ENCODE measurements at places on chromosomes 7 and 10. TPM values are rescaled to one million over a fixed set of nuclear protein-coding genes. Genes with fewer than 3 reads are reported as not detected.

GRCh38 chr7:90613088-90613498 is 17.0 kb downstream of the CDK14 start:
- DNase-seq, result peak; percentile 66
- peak overlapping the region; percentile 48 for H3K27ac ChIP-seq
- H3K4me3 ChIP-seq, result no peak overlapping the region
- H3K36me3 ChIP-seq, result no peaks in the 10 kb centered on the region
- peaks cover 14% of the 10 kb centered on the region for H3K4me1 ChIP-seq
- no peaks in the 10 kb centered on the region for H3K27me3 ChIP-seq

GRCh38 chr10:19998482-19998881 is 182.2 kb downstream of the PLXDC2 start:
- H3K4me1 ChIP-seq, result no peaks in the 10 kb centered on the region
- H3K27ac ChIP-seq, result no peak overlapping the region
- no peaks in the 10 kb centered on the region for H3K27me3 ChIP-seq
- no peaks in the 10 kb centered on the region for H3K36me3 ChIP-seq

- DNase-seq, result no peak
- no peaks in the 10 kb centered on the region for H3K4me1 ChIP-seq
- no peaks in the 10 kb centered on the region for H3K36me3 ChIP-seq
- no peaks in the 10 kb centered on the region for H3K27me3 ChIP-seq
Measured at GRCh38 chr10:88103576-88103975, 240.2 kb downstream of the PTEN start.

GRCh38 chr10:74039561-74040145 is 41.7 kb downstream of the VCL start:
- H3K27me3 ChIP-seq, result no peaks in the 10 kb centered on the region
- H3K4me1 ChIP-seq, result peaks cover 48% of the 10 kb centered on the region
- peak overlapping the region; percentile 76 for H3K27ac ChIP-seq

- peaks cover 4% of the 10 kb centered on the region for H3K27me3 ChIP-seq
- no peak for DNase-seq
- no peaks in the 10 kb centered on the region for H3K36me3 ChIP-seq
- no peak overlapping the region for H3K27ac ChIP-seq
- no peak overlapping the region for H3K4me3 ChIP-seq
Measured at GRCh38 chr10:79502561-79503309, 9.6 kb upstream of the EIF5AL1 start.

DNA sequence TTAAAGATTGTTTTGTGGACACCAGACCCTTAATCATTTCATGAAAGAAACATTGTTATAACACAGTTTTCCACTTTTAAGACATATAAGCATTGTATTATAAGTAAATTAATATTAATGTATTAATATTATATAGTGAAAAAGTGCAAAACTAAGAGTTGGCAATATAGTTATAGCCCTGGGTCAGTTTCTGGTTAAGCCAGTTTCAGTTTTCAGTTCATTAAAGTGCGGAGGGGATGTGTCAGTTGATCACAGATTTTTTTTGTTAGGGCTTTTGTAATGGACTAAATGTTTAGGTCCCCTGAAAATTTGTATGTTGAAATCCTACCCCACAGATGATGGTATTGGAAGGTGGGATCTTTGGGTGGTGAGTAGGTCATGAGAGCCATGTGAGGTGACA is 45.7 kb upstream of the GPR37 start:
- no peak overlapping the region for H3K27ac ChIP-seq
- H3K4me1 ChIP-seq, result no peaks in the 10 kb centered on the region
- peaks cover 4% of the 10 kb centered on the region for H3K27me3 ChIP-seq
- H3K4me3 ChIP-seq, result no peak overlapping the region
- H3K36me3 ChIP-seq, result no peaks in the 10 kb centered on the region

DNA sequence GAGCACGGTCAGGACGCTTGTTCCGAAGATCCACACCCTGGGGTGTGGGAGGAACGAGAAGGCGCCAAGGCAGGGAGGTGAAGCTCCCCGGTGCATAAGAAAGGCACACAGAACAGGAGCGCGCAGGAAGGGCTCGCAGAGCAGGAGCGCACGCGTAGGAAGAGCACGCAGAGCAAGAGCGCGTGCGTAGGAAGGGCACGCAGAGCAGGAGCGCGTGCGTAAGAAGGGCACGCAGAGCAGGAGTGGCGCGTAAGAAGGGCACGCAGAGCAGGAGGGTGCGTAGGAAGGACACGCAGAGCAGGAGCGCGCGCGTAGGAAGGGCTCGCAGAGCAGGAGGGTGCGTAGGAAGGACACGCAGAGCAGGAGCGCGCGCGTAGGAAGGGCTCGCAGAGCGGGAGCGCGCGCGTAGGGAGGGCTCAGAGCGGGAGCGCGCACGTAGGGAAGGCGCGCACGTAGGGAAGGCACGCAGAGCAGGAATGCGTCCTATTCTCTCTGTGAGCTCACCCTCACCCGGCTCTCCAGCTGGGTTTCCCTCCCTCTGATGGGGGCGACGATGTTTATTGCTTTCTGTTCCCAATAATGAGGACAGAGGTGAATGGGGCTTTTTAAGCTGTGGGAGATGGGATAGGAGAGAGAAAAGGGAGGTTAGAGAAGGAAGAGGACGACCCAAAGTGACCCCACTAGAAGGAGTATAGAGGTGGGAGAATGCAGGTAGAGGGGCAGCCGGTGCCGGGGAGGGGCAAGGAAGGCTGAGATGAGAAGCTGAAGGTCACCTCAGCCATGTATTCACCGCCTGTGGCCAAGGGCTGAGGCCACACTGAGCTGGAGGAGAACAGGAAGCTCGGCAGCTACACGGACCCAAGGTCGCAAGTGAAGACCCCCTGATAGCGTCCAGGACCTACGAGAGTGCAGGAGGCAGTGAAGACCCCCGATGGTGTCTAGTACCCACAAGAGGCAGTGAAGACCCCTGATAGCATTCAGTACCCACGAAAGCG is 423.2 kb downstream of the PTPRN2 start:
- H3K36me3 ChIP-seq, result no peaks in the 10 kb centered on the region
- H3K4me1 ChIP-seq, result no peaks in the 10 kb centered on the region
- DNase-seq, result no peak
- no peak overlapping the region for H3K4me3 ChIP-seq
- H3K27ac ChIP-seq, result no peak overlapping the region
- no peaks in the 10 kb centered on the region for H3K27me3 ChIP-seq

DNA sequence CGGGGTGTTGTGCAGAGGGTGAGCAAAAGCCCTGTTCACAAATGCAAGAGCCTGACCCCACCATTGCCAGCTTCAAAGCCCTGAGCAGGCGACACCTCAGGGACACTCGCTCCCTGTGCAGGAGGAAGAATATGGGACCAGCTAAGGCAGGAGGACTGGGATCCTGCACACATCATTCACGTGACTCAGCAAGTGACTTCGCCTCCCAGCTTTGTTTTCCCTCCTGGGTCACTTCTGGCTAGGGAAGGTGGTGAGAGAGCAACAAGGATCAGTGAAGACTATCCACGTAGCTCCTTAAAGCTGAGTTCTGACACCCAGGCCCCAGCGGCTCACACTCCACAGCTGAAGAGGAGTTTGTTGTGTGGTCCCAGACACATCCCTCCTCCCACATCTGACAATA is 164.3 kb downstream of the FGFR2 start:
- H3K27ac ChIP-seq, result no peak overlapping the region
- H3K4me1 ChIP-seq, result no peaks in the 10 kb centered on the region
- no peaks in the 10 kb centered on the region for H3K36me3 ChIP-seq
- no peak for DNase-seq
- no peak overlapping the region for H3K4me3 ChIP-seq

GRCh38 chr7:4170997-4171786 is 510.9 kb upstream of the FOXK1 start:
- no peak for DNase-seq
- H3K4me3 ChIP-seq, result no peak overlapping the region
- H3K27me3 ChIP-seq, result no peaks in the 10 kb centered on the region
- no peak overlapping the region for H3K27ac ChIP-seq
- H3K4me1 ChIP-seq, result no peaks in the 10 kb centered on the region
- no peaks in the 10 kb centered on the region for H3K36me3 ChIP-seq

DNA sequence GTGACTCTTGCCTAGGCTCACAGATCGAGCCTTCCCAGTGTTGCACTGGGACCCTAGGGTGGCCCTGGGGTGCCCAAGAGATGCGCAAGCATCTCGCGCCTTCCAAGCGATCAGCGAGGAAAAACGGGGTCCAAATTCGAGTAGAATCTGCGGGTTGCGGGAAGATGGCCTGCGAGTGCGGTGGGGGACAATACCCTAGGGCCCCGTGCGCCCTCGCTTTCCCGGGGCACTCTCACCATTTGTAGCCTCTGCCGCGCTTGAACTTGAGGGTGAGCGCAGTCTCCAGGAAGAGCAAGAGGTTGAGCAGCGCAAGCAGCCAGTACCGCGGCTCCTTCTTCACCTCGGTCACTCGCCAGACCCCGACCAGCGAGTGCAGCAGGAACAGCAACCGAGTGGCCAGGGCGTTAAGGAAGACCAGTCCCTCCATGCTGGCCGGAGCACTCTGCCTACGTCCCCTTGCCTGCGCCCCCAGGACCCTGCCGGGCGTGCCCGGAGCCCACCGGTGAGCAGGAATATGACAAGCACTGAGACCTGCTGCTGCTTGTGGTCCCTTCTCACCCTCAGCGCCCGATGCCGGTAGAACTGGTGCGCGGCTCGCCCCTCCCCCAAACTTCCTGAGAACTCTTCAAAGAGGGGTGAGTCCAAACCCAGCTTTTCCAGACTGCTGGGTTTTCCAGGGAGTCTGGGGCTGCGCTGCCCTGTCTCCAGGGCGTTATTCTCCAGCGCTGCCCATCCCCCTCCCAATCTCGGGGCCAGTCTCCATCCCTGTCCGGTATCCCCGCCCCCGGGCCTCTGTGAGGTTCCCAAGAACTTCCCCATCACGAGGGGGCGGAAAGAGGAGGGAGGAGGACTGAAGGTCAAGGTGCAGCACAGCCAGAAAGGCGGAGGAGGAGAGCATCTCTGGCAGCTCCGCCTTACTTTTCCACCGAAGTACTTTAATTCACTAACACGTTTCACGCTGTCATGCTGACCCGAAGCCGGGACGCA is at the start of gene TMEM26:
Gene TMEM26 (minus strand): TSS at position 727 of the 987 bp plus-strand sequence. CDS start 300 bp downstream, at position 427.
- 0 out of 2 replicates have a peak, but pooled peaks cover 3% of the 10 kb centered on the region for H3K27me3 ChIP-seq
- H3K4me3 ChIP-seq, result peak within 1 kb of the TSS; percentile 78
- H3K4me1 ChIP-seq, result peaks cover 6% of the 10 kb centered on the region
- H3K27ac ChIP-seq, result no peak within 1 kb of the TSS
- peak; percentile 59 for DNase-seq

DNA sequence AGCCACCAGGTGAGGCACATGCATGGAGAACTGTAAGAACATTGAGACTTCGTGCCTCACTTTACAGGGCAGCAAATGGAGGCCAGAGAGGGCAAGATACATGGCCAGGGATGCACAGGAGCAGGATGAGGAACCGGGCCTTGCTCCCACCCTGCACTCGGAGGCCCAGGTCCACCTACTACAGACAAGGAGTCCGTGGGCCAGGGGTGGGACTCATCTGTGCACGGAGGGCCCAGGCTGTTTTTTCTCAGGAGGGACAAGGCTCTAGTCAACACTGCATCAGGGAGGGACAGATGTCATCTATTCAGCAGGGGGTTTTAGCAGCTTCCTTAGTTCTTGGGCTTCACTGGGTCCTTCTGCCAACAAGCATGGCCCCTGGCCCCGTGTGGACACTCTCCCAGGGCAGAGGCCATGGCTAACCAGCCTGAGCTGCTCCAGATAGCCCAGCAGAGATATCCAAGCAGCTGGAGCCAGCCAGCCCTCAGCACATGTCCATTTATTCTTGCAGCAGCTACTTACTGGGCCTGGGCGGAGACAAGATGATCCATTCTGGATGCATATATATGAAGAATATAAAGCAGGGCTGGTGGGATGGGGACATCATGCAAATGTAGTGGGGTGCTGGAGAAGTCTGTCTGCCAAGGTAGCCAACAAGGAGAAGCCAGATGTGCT is 134.5 kb upstream of the RET start:
- no peaks in the 10 kb centered on the region for H3K4me1 ChIP-seq
- peaks cover 8% of the 10 kb centered on the region for H3K27me3 ChIP-seq
- H3K27ac ChIP-seq, result no peak overlapping the region
- H3K36me3 ChIP-seq, result no peaks in the 10 kb centered on the region
- DNase-seq, result no peak

DNA sequence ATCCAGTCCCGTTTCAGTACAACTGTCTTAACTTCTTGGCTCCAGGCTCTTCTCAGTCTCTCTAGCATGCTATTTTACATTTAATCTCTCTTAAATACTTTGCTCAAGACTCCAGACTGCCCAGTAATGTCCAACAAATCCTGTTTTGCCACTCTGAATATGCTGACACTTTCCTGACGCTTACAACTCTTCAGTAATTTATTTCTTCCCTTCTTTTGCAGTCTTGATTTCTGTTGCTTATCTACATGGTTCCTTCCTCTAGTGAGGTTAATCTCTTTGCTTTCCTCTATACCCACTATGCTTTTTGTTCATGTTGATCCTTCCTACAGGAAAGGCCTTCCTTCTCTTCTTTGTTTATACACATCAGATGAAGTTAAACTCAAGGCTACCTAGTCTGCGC is 23.7 kb downstream of the UMAD1 start:
- no peak overlapping the region for H3K27ac ChIP-seq
- DNase-seq, result no peak
- H3K36me3 ChIP-seq, result no peaks in the 10 kb centered on the region
- H3K4me3 ChIP-seq, result no peak overlapping the region

BMPER gene
- polyA plus RNA-seq, result 40.5 TPM

OR2A1 gene
- 0.10 TPM for polyA plus RNA-seq

Measured in GM23248 (cell line).